ENCODE measurements at places on chromosomes 12 and 14.
A peak's percentile ranks its signal among the peaks of the same experiment; 100 is the strongest.

GRCh38 chr14:30330033-30330432 is 228.9 kb upstream of the G2E3 start:
- DNase-seq: no peak

GRCh38 chr14:76920331-76921087 is 94.3 kb downstream of the LRRC74A start:
- no peak for DNase-seq

GRCh38 chr12:53051058-53051880 is 1.4 kb downstream of the TNS2 start:
- DNase-seq: peak; percentile 70

DNA sequence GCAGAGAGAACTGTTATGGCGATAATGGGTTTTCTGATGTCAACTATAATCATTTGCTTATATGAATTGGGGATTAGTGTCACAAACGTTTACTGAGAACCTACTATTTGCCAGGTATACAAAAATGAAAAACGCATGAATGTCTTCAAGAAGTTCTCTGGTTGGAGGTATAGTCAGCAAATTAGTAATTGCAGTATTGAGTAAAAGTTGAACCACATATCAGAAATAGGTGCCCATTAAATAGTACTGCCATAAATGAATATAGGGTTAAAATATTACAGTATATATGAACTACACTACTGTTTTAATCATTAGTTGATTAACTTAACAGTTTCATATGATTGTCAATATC is 60.0 kb downstream of the PTPRB start:
- no peak for DNase-seq

DNA sequence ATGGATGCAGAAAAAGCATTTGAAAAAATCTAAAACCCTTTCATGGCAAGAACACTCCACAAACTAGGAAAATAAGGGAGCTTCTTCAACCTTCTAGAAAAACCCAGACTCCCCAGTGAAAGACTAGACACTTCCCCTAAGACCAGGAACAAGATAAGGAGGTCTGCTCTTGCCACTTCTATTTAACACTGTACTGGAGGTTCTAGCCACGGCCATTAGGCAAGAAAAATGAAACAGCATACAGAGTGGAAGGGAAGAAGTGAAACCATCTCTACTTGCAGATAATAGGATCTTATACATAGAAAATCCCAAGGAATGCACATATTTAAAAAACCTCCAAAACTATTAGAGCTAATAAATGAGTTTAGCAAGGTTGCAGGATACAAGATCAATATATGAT is 42.3 kb downstream of the CHGA start:
- no peak for DNase-seq

DNA sequence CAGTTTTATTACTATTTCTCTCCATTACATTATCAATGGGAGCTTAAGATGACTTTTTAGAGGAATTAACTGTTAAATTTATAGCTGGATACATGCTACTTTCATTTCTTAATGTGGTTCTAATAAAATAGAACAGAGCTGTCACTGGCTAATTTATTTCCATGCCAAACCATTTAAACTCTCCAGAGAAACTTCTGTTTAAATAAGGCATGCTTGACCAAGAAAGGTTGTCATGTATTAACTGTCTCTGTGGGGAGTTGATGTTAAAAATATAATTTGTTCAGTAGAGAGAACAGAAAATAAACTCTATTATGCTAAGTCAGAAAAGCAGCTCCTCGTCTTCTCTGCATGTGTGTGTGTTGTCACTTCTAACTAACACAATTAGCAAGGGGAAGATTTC is 447.4 kb downstream of the SLC16A7 start:
- DNase-seq: no peak

- DNase-seq: no peak
These were observed 39.9 kb upstream of the G2E3 start for GRCh38 chr14:30518867-30519560.

DNA sequence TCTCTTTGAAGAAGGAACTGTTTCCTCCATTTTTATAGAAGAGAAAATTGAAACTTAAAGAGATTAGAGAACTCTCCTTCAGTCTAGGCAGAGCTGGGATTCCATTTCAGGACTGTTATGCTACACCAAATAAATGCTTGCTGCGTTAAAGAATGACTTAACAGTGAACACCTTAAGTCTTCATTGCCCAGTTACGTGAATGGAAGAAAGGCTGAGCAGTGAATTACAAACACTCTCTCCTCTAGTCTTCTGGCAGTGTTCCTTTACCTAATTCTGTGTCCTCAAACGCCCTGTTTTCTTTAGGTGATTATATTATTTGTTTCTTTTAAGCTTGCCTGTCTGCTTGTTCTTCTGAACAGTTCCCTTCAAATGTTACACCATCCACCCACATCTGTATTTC is 59.7 kb downstream of the RCOR1 start:
- DNase-seq: no peak

DNA sequence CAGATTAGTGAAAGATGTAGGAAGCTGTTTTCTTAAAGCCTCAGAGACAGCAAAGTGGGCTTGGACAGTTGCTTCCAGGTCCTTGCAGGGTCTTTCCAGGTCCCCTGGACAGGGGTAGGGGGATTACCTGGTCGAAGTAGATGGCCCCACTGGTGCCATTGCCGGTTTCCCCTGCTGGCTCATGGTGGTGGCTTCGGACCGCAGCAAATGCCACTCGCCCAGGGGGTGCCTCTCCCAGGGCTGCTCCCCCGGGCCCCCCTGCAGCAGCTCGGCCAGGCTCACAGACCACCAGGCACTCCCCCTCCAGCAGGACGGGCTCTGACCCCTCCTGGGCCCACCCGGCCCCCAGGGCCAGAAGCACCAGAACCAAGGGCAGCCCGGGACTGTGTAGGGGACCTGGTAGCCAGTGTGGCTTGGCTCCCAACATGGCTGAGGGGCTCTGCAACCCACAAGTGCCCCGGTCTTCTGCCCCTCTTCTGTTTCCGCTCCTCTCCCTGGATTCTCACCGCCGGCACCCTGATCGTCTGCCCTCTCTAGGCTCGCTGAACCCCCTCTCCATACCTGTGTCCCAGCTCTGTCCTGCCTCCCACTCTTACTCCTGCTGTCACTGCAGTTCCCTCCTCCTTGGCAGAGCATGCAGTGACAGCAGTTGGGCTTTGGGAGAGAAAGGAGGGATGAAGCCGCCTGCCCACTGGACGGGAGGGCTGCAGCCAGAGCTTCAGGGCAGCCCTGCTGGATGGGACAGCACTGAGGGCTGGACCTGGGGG is 657 bp downstream of the CBLN3 start:
- no peak for DNase-seq

GRCh38 chr12:49882851-49883464 is 20.7 kb downstream of the FAIM2 start:
- no peak for DNase-seq

DNA sequence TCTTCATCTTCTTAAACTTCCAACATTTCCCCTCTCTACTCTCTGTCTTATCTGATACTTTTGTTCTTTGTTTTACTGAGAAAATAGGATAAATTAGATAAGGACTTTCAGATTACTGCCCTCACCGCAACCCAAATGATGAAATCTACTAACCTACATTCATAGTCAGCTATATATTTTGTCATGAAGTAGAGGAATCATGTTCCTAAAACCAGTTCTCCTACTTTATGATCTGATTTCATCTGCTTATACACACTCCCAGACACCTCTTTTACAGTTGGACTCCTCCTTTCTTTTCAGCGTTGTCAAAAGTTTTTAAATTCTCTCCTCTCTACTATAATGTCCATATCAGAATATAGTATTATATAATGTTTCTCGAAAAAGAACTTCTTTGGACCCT is 29.7 kb downstream of the MGAT4C start:
- DNase-seq: no peak

DNA sequence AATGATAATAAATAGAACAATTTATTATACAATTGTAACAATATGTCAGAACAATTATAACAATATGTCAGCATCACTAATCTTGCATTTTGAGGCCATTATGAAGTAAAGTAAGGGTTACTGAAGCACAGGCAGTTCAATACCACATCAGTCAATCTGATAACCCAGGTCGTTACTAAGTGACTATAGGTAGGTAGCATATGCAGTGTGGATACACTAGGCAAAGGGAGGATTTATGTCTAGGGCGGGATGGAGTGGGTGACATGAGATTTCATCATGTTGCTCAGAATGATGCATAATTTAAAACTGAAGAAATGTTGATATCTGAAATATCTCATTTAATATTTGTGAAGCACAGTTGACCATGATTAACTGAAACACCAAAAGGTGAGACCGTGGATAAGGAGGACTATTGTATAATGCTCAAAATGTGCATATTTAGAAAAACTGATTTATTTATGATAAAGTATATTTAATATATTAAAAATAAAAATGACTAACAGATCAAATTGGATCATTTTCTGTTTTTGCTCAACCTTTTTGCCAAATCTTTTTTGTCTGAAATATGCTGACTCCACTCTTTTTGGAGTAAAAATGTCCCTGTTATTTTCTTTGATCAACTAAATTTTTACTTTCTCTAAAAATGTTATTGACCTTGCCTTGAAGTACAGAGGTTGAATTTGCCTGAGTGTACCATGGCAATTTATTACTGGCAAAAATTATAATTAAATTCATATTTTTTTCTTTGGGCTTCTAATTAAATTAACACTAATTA is 1189.4 kb upstream of the USP15 start:
- no peak for DNase-seq

DNA sequence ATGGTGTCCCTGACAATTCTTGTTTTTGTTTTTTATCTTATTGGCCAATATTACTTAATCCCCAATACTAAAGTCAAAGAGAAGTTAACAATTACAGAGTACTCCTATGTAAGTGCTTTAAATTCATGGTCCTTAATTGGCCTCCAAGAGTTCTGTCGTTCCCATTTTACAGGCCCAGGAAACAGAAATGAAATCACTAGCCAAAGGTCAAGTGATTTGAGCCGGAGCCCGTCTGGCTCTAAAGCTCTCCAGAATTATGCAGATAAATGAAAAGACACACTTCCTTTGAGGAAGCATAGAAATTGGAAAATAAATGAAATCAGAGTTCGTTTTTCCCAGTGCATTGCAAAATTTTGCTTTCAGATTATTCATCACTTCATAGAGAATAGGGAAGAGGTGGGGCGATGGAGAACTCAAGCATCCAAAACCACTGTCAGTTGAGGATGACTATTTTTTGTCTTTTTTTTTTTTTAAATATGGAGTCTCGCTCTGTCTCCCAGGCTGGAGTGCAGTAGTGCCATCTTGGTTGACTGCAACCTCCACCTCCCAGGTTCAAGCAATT is 78.5 kb downstream of the MAP1LC3B2 start:
- no peak for DNase-seq

- peak; percentile 67 for DNase-seq
These were observed 56.8 kb downstream of the SSH1 start for GRCh38 chr12:108800591-108800990.

DNA sequence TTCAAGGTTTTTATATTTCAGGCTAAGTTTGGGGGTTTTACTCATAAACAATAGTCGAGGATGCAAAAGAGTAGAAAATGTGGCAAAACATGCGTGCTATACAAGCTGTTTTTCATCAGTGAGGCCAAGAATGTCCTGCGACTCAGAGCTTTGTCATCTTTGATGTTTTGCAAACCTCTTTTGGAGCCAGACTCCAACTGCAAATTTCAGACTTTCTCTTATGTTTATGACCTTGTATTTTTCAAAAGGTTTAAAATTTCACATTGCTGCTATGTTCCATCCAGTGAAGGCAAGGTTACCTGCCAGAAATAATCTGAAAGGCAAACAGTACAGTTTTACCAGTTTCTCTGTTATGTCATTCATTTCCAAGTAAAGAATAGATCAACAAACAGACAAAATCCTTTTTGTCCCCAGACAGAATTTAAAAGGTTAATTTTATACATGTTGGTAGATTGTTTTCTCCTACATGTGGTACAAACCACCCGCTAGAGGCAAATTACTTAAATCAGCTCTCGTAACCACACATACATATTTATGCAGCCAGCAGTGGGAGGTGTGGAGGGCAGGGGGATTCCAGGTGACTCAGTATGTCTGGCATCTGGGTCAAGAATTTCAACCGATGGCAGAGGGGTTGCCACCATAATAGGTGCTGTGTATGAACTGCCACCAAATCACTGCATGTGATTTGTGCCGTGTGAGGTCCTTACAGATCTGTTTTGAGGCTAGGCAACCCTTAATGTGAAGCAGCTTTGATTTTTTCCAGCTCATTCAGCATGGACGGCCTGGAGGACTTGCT is 119.8 kb upstream of the CPM start:
- DNase-seq: peak; percentile 83

DNA sequence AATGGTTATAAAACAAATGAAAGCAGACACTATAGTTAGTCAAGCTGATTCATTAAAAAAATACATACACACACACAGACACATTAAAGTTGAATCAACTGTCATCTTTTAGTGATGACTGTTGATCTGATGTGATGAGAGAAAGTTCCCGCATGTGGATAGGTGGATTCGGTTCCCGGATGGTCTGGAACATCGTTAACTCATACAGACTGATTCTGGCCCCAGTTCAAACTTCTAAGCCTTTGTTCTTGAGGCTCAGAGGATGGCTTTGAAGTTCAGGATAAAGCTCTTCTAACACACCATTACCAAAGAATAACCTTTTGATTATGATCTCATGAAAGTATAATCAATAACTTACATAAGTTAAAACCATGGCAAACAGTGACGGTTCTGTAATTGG is 27.5 kb downstream of the WIF1 start:
- DNase-seq: no peak

- no peak for DNase-seq
These were observed 87.4 kb upstream of the SLC38A2 start for GRCh38 chr12:46459861-46460545.

DNA sequence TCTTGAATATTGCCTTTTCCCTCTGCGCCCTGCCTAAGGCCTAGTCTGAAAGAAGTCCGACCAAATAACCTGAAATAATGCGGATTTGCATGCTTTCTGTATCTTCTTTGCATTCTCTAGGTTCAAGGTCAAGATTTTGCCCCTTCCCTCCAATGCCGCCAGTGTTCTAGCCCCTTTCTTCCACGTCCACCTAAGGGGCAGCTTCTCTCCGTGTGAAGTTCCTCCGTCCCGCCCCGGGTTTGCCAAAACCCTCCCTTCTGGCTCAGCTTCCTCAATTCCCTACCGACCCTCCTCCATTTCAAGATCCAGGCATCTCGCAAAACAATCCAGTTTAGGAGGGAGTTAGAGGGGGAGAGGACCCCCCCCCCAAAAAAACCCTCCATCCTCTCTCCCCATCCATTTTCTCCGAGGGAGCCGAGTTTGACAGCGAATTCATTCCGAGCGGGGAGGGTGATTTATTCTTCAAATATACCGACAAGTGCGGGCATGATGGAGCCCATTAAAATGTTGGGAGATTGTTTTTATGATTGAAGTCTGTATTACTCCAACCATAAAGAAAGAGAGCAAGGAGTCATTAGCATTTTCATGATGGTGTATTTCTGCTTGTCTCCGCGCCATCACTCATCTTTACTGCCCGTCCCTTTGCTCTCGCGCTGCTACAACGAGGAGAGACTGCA is 20.9 kb upstream of the ATP5MC2 start:
- DNase-seq: no peak

- DNase-seq: no peak
These were observed 34.8 kb downstream of the PTHLH start for GRCh38 chr12:27937768-27938167.

- no peak for DNase-seq
These were observed 4.8 kb downstream of the TMEM229B start for GRCh38 chr14:67483579-67484285.

- peak; percentile 45 for DNase-seq
These were observed 64.8 kb upstream of the TMEM260 start for GRCh38 chr14:56514663-56515371.

- DNase-seq: peak; percentile 50
These were observed 250.4 kb downstream of the CHST11 start for GRCh38 chr12:104707194-104707593.

- DNase-seq: no peak
These were observed 134.1 kb downstream of the FSCB start for GRCh38 chr14:44372807-44373489.

GRCh38 chr12:133233006-133233405 is 2.7 kb downstream of the ANHX start:
- DNase-seq: no peak
